ENCODE measurements at places on chromosomes 16 and 17.

GRCh38 chr17:82639628-82640027 lies 8.6 kb downstream of the WDR45B start:
- no peak for DNase-seq

GRCh38 chr17:3802461-3803307 lies 1.7 kb upstream of the ITGAE start:
- DNase-seq: no peak

- DNase-seq: no peak
Measured at GRCh38 chr16:23539984-23540816, 16.9 kb downstream of the EARS2 start.

GRCh38 chr17:47701608-47702007 lies 7.6 kb downstream of the TBKBP1 start:
- no peak for DNase-seq

GRCh38 chr16:21685034-21685455 lies 21.3 kb downstream of the OTOA start:
- no peak for DNase-seq

- no peak for DNase-seq
Measured at GRCh38 chr16:85245307-85246172, 133.3 kb upstream of the CIBAR2 start.

- DNase-seq: no peak
Measured at GRCh38 chr17:17886726-17887125, 49.9 kb upstream of the SREBF1 start.
